MG63 (cell line): ENCODE measurements at places on chromosomes 3 and 15.

DNA sequence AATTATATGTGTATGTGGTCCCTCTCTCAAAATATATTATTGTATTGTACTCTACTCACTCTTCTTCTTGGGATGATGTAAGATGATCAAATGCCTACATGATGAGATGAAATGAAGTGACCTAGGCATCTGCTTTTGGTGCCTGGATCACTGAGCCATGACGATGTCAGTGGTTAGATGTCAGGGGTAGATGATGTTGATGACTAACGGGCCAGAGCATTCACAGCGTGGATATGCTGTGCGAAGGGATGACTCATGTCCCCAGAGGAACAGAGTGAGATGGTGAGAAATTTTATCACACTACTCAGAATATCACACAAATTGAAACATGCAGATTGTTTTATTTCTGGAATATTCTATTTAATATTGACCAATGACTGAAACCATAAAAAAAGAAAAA is 233.9 kb upstream of the CADM2 start:
- DNase-seq: peak; percentile 48

- no peak for DNase-seq
These were observed 236.4 kb downstream of the KLF13 start for GRCh38 chr15:31563001-31563400.

DNA sequence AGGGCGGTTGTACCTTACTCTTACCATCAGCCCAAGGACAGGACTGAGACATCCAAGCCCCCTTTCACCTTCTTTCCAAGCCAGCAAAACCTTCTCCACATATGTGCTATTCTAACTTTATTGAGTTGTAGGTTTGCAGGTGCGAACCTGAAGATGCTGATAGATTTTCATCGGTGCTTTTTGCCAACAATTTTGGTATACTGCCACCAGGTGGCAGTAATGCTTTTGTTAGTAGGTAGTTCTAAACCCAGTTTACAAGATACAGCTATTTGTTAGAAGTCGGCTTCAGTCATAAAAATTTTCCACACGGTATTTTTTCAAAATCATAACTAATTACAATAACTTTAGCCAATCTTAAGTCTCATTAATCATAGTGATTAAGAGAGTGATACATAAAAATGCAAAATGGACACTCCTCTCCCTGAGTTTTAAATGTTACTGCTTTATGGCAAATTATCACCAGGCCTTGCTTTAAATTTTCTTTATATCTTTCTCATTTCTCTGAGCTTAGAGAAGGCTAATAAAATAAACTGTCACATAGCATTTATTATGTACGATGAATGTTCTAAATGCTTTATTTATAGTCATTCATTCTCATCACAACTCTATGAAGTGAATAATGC is 636 bp downstream of the TBC1D21 start:
- DNase-seq: peak; percentile 21

- DNase-seq: no peak
These were observed 136.1 kb downstream of the CACNA1D start for GRCh38 chr3:53630547-53630946.

GRCh38 chr3:197362081-197362480 is 63.7 kb upstream of the DLG1 start:
- no peak for DNase-seq

DNA sequence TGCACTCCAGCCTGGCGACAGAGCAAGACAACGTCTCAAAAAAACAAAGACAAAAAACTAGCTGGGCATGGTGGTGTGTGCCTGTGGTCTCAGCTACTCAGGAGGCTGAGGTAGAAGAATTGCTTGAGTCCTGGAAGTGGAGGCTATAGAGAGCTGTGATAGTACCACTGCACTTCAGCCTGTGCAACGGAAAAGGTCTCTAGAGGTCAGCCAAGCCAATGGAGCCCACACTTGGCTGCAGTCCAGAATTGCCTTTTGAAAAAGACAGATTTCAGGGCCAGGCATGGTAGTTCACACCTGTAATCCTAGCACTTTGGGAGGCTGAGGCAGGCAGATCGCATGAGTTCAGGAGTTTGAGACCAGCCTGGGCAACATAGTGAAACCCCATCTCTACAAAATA is 8.4 kb upstream of the RBPMS2 start:
- DNase-seq: no peak

- DNase-seq: no peak
These were observed 36.5 kb downstream of the PSMD6 start for GRCh38 chr3:63986831-63987230.

DNA sequence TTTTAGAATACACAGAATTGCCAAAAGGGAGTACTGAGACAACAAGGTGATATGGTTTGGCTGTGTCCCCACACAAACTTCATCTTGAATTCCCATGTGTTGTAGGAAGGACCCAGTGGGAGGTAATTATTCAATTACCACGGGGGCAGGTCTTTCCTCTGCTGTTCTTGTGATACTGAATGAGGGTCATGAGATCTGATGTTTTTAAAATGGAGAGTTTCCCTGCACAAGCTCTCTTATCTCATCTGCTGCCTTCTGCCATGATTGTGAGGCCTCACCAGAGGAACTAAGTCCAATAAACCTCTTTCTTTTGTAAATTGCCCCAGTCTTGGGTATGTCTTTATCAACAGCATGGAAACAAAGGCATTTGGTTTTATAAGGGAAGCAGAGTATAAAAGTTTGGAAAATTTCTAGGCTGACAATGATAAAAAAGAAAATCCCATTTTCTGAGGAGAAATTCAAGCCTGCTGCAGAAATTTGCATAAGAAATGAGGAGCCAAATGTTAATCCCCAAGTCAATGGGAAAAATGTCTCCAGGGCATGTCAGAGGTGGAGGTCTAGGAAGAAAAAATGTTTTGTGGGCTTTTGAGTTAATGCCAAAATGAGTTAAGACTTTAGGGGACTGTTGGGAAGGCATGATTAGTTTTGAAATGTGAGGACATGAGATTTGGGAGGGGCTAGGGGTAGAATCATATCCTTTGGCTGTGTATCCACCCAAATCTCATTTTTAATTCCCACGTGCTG is 130.5 kb upstream of the THRB start:
- no peak for DNase-seq

GRCh38 chr15:25508369-25509002 is 69.7 kb upstream of the UBE3A start:
- no peak for DNase-seq

DNA sequence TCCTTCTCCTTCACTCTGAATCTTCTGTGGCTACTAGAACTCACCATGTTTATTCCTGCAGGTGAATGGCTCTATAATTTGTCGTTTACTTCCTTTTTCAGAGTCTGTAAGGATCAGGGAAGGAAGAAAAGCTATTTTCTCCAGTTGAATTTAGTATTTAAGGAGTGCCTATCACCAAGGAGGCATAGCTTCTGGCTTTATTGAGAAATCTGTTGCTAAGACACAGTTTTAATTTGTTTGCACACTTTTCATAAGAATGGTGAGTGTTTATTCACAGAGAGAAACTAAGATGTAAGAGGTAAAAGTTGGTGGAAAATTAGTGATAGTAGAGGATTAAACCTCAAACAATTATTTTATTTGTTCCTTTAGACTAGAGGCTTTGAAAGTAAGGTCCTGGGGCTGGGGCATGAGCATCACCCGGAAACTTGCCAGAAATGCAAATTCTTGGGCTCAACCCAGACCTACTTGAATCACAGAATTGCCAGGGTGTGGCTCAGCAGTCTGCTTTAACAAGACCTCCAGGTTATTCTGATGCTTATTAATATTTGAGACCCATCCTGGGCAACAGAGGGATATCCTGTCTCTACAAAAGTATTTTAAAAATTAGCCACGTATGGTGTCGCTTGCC is 461.3 kb downstream of the AGBL1 start:
- no peak for DNase-seq

DNA sequence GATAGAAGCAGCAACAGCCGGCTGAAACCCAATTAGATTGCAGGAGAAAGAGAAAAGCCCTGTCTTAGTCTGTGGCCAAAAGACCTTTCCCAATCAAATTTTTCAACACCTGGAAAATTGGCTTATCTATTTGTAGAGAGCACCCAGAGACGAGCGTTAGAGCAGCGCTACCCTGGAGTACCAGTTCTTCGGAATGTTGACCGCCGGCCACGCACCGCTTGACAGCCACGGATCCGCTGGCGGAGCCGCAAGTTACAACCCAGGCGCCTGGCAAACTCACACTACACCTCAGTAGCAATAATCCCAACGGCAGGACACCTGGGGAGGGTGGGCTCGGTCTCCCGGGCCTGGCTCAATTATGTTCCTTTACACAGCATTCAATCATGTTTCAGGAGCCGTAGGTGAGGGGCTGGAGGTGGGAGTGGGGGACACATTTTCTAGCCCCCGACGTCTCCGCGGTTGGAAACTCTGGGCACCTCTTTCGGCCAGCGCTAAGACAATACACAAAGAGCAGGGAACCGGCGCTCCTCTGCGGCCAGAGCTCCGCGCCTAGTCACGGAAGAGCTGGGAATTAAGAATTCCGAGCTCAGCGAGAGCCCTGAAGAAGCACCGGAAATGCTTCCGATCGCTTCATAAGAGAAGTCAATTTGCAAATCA is 1.2 kb downstream of the MB21D2 start:
- peak; percentile 38 for DNase-seq

DNA sequence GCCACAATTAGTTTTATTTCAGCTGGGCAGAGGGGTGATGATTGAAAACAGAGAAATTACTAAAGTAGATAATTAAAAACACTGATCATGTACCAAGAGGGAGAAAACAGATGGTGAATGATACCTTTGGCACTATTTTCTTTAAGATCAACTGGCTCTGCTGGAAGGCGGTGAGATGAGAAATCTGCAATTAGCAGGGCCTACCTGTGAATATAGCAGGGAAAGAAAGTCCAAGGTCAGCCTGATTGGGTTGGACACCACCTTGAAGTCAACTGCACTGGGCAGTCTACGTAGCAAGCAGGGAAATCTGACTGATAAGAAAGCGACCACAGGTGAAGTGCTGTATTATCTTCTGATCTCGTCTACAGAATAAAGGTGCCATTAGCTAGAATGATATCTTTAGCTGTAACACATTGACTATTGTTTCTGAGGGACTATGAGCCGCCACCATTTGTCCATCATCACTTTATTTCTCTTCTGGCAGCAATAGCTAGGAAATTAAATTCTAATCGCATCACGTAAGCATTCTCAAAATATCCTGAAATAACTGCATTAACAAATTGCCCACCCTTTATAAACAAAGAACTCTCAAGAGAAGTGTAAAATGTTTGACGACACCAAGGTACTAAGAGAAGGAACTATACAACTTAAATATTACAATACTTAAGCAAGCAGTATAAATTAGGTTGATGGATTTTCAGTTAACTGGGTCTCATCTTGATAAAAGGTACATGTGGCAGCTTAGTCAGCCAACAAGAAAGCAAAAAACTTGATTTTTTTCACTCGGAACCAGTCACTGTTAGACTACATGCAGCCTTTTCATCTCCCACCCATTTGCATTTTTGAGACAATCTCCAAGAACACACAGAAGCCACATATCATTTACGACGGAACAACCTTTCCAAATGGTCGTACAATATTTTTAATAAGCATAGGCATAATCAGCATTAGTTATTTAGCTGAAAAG is 1.3 kb downstream of the NEDD4 start:
- DNase-seq: no peak

GRCh38 chr3:163776743-163777142 is 1301.6 kb downstream of the SI start:
- DNase-seq: no peak

DNA sequence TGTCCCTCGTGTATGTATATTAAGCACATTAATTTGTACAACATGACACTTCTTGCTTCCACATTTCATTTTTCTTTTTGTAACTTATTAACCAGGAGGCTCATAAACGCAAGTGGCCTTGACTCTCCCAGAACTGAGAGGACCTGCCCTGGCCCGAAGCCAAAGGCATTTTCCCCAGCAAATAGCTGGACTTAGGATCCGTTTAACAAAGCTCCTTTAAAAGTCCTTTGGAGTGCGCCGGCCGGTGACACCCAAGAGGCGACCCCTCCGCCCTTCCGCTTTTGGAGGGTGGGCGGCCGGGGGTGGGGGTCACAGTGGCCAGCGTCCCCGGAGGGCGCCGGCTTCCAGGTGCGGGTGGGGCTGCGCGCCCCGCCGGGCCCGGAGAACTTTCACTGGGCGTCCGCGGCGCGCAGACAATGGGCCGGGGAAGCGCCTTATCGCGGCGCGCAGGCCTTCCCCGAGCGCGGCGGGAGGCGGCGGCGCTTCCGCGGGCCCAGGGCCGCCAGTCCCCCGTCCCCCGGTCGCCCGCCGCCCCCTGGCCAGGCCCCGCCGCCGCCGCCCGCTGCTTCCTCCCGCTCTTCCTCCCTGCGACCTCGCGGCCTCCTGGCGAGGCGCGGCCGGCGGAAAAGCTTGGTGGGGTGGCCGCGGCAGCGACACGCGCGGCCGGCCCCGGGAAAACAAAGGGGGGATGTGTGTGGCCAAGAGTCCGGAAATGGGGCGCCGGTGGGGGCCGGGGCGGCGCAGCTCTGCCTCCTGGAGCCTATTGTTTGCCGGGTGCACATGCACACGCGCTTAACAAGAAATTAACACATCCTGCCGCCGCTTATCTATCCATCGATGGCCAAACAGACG is 613.4 kb downstream of the MCTP2 start:
- DNase-seq: peak; percentile 14

GRCh38 chr3:150978566-150979148 is 6.1 kb upstream of the CLRN1 start:
- DNase-seq: no peak

DNA sequence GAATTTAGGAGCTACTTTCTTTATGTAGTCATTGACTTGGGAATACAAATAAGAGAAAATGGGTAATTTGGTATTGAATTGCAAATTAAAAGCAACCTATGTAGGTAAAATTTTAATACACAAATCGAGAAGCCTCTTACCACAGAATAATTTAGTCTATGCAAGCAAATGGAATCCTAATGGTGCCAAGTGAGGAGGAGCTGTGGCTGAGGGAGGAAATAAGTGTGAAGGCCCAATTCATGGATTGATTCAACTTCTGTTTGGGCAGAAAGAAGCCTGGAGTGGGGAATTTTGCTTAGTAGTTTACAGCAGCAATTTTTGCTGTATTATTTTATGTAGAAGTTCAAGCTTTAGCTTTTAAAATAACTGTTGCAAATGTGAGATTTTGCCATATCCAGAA is 291.9 kb downstream of the OXSM start:
- DNase-seq: no peak

DNA sequence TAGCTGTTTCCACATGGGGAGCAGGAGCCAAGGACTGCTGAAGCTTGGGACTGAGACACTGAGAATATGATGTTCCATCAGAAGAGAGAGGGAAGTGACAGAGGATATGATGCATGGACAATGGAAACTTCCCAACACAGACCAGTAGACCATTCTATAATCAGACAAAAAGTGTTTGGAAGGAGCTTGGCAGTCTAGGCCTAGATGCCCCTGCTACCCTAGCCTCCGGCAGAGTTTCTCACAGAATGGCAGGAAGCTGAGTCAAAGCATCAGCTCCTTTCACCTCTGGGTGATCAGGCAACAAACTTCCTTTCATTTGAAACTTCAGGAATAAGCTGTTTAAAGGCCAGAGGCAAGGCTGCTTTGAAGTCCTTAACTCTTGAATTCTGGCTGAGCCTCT is 222.0 kb downstream of the NEK10 start:
- peak; percentile 34 for DNase-seq

GRCh38 chr15:48418343-48418742 is 87.1 kb downstream of the DUT start:
- DNase-seq: no peak

- no peak for DNase-seq
These were observed 33.4 kb upstream of the RAD18 start for GRCh38 chr3:8996681-8997121.

- DNase-seq: no peak
These were observed 25.6 kb downstream of the DCUN1D1 start for GRCh38 chr3:182954553-182955235.
